ENCODE measurements at places on chromosomes 12 and 14.

- no peaks in the 10 kb centered on the region for H3K36me3 ChIP-seq
- H3K4me3 ChIP-seq, result no peak overlapping the region
- no peak overlapping the region for H3K27ac ChIP-seq
These were observed 88.8 kb downstream of the ANO6 start for GRCh38 chr12:45304514-45305178.

GRCh38 chr14:68860771-68861170, 67.9 kb upstream of the ZFP36L1 start:
- H3K27me3 ChIP-seq, result peaks cover 3% of the 10 kb centered on the region
- H3K4me1 ChIP-seq, result peaks cover 4% of the 10 kb centered on the region
- H3K4me3 ChIP-seq, result no peak overlapping the region
- no peak for DNase-seq

DNA sequence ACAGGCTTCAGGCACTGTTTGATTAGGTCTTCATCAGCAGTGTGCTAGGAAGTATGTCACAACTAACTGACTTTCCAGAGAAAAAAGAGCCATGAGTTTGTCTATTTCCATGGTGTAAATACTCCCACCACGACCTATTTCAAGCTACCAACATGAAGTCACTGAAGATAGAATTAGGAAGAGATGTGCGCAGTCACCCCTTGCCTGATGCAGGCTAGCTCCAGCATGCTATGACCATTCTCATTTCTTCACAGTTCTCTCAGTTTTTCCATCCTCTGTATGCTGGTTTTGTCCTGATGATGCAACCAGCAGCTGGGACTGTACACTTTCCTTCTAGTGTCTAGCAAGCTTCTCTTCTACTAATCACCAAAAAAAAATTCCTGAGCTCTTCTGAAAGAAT, 191.6 kb upstream of the NUDT4 start:
- no peaks in the 10 kb centered on the region for H3K4me1 ChIP-seq
- H3K27ac ChIP-seq, result no peak overlapping the region
- no peak for DNase-seq
- H3K4me3 ChIP-seq, result no peak overlapping the region

DNA sequence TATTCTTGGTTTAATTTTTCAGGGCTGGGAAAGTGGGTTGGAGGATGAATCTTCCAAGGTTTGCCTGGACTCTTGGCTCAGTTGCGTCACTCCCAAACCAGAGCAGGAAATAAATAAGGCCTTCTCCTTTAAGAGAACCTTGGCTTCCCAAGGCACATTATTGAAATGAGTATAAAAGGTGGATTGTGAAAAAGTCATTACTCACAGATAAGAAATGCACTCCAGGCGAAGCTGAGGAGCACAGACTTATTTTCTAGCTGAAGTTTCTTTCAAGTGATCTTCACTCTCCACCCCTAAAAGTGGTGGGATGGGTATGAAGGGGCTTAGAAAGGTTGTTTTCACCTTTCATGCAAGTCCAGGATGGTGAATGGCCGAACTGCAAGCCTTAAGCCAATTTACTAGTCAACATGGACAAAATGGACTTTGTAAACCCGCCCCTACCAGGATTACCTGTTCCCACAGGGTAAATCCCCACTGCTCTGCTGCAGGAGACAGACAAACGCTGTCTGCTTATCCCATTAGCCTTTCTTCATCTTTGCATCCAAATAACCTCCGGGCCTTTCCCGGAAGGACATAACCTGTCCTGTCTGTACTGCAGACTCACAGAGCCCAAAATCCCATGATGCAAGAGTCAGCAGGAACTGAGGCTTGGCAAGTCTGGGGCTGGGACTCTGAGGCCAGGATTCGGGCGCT, 207.6 kb downstream of the BCL11B start:
- H3K36me3 ChIP-seq, result no peaks in the 10 kb centered on the region
- H3K27ac ChIP-seq, result no peak overlapping the region
- no peak for DNase-seq
- H3K4me3 ChIP-seq, result no peak overlapping the region

DNA sequence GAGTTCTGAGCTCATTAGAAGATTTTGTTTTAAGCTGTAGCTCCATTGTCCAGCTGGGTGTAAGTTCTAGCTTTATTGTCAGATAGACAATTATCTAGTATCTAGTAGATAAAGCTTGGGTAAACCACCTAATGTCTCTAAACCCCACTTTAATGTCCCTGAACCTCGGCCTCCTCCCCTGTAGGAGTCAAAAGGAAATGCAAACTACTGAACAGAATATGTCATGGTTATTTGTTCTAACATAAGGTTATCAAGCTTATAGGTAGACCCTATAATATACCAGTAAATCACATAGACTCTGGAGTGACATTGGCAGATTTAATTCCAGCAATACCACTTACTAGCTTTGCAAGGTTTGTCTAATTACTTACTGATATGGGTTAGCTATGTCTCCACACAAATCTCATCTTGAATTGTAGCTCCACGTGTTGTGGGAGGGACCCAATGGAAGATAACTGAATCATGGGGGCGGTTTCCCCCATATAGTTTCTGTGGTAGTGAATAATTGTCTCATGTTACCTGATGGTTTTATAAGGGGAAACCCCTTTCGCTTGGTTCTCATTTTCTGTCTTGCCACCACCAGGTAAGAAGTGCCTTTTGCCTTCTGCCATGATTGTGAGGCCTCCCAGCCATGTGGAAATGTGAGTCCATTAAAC, 29.4 kb downstream of the BCAT1 start:
- DNase-seq, result no peak
- H3K27me3 ChIP-seq, result peaks cover 6% of the 10 kb centered on the region
- H3K27ac ChIP-seq, result no peak overlapping the region
- H3K4me1 ChIP-seq, result peaks cover 14% of the 10 kb centered on the region
- H3K4me3 ChIP-seq, result no peak overlapping the region
- H3K36me3 ChIP-seq, result peaks cover under 1% of the 10 kb centered on the region

GRCh38 chr14:60161196-60162107, 3.7 kb downstream of the DHRS7 start:
- peaks cover 9% of the 10 kb centered on the region for H3K27me3 ChIP-seq
- H3K36me3 ChIP-seq, result no peaks in the 10 kb centered on the region
- DNase-seq, result no peak
- H3K27ac ChIP-seq, result peak overlapping the region; percentile 84
- H3K4me1 ChIP-seq, result peaks cover 11% of the 10 kb centered on the region

DNA sequence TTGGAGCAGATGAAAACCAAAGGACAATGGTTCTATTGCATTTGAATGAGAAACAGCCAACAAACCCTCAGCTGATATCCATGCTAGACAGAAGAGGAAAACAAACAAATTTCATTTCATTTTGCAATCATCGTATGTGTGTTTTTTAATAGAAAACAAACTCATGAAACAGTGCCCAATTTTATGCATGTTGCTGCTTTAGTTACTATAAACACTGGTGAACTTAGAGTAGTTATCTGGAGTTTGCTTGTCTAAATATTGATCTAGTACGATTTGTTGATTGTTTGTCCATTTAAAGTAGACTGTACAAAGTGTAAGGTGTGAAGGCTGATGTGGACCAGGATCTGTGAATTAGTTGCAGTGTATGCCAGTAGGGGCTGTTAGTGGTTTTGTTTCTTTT, 166.6 kb downstream of the KITLG start:
- H3K27me3 ChIP-seq, result no peaks in the 10 kb centered on the region
- DNase-seq, result no peak
- no peaks in the 10 kb centered on the region for H3K36me3 ChIP-seq
- no peak overlapping the region for H3K4me3 ChIP-seq
- no peaks in the 10 kb centered on the region for H3K4me1 ChIP-seq
- H3K27ac ChIP-seq, result no peak overlapping the region

DNA sequence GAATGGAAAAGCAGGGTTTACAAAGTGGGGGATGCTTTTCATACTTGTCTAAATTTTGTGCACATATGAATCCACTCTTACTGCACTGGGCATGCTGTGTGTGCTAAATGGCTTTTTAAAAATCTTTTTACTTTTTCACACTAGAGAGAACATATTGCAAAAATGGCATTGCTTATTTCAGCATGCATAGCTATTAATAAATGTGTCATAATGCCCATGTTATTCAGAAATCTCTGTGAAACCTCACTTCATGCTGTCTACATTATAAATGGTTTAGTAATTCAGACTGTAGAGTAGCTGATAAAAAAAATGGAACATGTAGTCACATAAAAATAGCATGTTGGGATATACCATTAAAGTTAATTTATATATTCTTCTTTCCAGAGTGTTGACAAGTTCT, 593.8 kb downstream of the RPL10L start:
- no peak overlapping the region for H3K27ac ChIP-seq
- no peaks in the 10 kb centered on the region for H3K4me1 ChIP-seq
- H3K36me3 ChIP-seq, result no peaks in the 10 kb centered on the region
- no peak for DNase-seq
- H3K4me3 ChIP-seq, result no peak overlapping the region

DNA sequence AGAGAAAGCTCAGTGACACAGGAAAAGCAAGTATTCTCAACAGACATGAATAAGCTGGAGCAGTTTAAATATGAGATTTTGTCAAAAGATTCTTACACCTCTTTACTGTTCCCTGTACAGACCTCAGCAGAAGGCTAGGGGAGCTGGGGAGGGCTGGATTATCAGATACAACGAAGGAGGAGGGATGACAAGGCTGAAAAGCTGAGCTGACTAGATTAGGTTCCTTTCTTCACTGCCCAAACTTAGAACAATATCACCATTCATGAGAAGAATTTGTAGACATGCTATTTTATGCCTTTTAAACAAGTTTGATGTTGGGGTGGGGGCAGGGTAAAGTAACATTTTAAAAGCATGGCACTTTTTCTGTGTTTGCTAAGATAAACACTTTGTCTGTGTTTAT, 611.1 kb downstream of the AACS start:
- DNase-seq, result no peak
- H3K27ac ChIP-seq, result no peak overlapping the region
- no peak overlapping the region for H3K4me3 ChIP-seq
- H3K36me3 ChIP-seq, result no peaks in the 10 kb centered on the region

DNA sequence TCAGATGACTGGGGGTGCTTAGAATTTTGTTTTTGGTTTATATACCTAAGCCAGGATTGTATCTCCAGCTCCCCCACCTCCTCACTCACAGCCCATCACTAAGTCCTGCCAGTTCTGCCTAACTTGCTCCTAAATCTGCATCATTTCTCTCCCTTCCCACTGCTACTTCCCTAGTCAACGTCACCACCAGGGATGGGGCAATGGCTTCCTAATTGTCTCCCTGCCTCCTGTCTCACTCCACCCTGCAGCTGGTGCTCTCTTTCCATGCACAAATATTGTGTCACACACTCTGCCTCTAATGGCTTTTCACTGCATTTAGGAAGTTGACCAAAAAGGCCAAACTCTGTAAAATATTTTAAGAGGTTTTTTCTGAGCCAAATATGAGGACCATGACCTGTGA, 11.5 kb downstream of the OAS2 start:
- H3K36me3 ChIP-seq, result no peaks in the 10 kb centered on the region
- H3K27me3 ChIP-seq, result no peaks in the 10 kb centered on the region
- H3K4me1 ChIP-seq, result no peaks in the 10 kb centered on the region
- no peak overlapping the region for H3K27ac ChIP-seq
- no peak overlapping the region for H3K4me3 ChIP-seq
- no peak for DNase-seq

- H3K36me3 ChIP-seq, result no peaks in the 10 kb centered on the region
- no peak overlapping the region for H3K4me3 ChIP-seq
- H3K27ac ChIP-seq, result no peak overlapping the region
- DNase-seq, result no peak
These were observed 134.3 kb downstream of the MED13L start for GRCh38 chr12:116142936-116143898.

DNA sequence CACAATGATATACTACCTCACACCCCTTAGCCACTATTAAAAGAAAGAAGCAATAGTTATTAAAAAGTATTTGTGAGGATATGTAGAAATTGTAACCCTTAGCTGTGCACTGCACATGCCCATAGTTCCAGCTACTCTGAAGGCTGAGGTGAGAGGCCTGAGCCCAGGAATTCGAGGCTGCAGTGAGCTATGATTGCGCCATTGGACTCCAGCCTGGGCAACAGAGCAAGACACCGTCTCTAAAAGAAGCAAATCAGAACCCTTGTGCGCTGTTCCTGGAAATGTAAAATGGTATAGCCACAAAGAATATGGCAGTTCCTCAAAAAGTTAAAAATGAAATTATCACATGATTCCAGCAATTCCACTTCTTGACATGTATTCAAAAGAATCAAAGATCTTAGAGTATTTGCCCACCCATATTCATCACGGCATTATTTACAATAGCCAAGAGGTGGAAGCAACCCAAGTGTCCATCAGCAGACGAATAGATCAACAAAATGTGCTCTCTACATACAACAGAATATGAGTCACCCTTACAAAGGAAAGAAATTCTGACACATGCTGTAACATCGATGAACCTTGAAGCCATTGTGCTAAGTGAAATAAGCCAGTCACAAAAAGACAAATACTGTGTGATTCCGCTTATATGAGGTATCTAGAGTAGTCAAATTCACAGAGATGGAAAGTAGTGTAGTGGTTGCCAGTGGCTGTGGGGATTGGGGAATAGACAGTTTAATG, 23.7 kb upstream of the YLPM1 start:
- no peaks in the 10 kb centered on the region for H3K27me3 ChIP-seq
- no peak overlapping the region for H3K4me3 ChIP-seq
- no peaks in the 10 kb centered on the region for H3K4me1 ChIP-seq
- H3K27ac ChIP-seq, result no peak overlapping the region
- no peaks in the 10 kb centered on the region for H3K36me3 ChIP-seq
- DNase-seq, result no peak

DNA sequence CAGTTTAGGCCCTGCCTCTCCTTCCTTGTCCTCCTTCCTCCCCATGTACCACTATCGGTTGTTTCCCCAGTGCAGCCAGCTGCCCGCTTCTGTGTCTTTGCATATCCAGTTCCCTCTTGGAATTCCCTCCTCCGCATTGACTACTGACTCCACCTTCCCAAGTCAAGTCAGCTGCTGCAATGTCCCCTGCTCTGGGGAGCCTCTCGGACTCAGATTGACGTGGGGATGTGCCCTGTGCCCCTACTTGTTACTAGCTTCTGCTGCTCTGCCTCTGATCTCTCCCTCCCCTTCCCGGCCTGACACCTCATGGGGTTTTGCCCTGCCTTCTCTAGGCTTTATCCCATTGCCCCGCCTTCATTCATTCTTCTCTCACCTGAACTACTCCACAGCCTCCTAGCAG, 2.1 kb upstream of the CD9 start:
- no peak overlapping the region for H3K27ac ChIP-seq
- H3K36me3 ChIP-seq, result peaks cover 7% of the 10 kb centered on the region
- H3K4me3 ChIP-seq, result no peak overlapping the region

DNA sequence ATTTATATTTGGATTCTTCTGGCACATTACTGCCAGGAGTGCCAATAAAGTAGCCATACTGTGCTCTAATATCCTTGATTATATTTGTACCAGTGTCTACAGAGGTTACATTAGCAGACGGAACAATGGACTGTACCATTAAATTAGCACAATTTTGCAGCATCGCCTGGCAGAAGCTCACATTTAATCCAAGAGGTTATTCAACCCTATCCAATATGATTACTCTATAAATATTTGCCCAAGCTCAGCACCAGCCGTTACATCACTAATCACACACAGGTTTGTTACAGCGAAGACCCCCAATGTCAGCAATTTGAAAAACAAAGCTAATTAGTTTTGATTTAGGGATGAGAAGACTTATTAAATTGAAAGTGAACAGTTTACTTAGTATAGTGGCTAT, 16.9 kb upstream of the MGST1 start:
- DNase-seq, result no peak
- no peaks in the 10 kb centered on the region for H3K4me1 ChIP-seq
- H3K27ac ChIP-seq, result no peak overlapping the region
- H3K27me3 ChIP-seq, result no peaks in the 10 kb centered on the region

- H3K4me1 ChIP-seq, result no peaks in the 10 kb centered on the region
- DNase-seq, result no peak
- no peaks in the 10 kb centered on the region for H3K27me3 ChIP-seq
- peaks cover under 1% of the 10 kb centered on the region for H3K36me3 ChIP-seq
- H3K4me3 ChIP-seq, result no peak overlapping the region
- no peak overlapping the region for H3K27ac ChIP-seq
These were observed 48.5 kb downstream of the PHLDA1 start for GRCh38 chr12:75982979-75983660.

Data from glutamatergic neuron (in vitro differentiated cells).